ENCODE measurements at places on chromosomes 2 and 18. TPM values are rescaled to one million over a fixed set of nuclear protein-coding genes. Genes with fewer than 3 reads are reported as not detected.

BOLL gene
- not detected for total RNA-seq

RAD51AP2 gene
- 0.30 TPM for total RNA-seq

DNAH6 gene
- 0.18 TPM for total RNA-seq

CROCC2 gene
- total RNA-seq, result not detected

UCN gene
- 0.68 TPM for total RNA-seq

GLB1L gene
- total RNA-seq, result 5.2 TPM

ALS2 gene
- 33.3 TPM for total RNA-seq

LIMS4 gene
- 1.1 TPM for total RNA-seq

IL1R2 gene
- total RNA-seq, result not detected

CRACDL gene
- total RNA-seq, result 0.72 TPM

DSG1 gene
- total RNA-seq, result not detected

KIDINS220 gene
- 24.4 TPM for total RNA-seq

POTEI gene
- total RNA-seq, result 3.2 TPM

PIAS2 gene
- 50.7 TPM for total RNA-seq

TSPYL6 gene
- not detected for total RNA-seq

SFTPB gene
- total RNA-seq, result 7.6 TPM

CREG2 gene
- 1.7 TPM for total RNA-seq

CHRNA1 gene
- not detected for total RNA-seq

PAX8 gene
- total RNA-seq, result 0.66 TPM

DSG2 gene
- 117 TPM for total RNA-seq

CTNNA2 gene
- 3.8 TPM for total RNA-seq

INPP5D gene
- total RNA-seq, result 17.2 TPM

RSAD2 gene
- total RNA-seq, result not detected

SLC4A3 gene
- total RNA-seq, result 8.7 TPM

CPS1 gene
- 9.0 TPM for total RNA-seq

RFTN2 gene
- total RNA-seq, result 1.1 TPM

PLEK gene
- total RNA-seq, result 0.37 TPM

CCDC74B gene
- total RNA-seq, result 3.4 TPM

MATN3 gene
- total RNA-seq, result 9.1 TPM

SLC16A14 gene
- total RNA-seq, result 2.6 TPM

DSG4 gene
- total RNA-seq, result not detected

IL1RL1 gene
- total RNA-seq, result 0.05 TPM

TUBB6 gene
- 240 TPM for total RNA-seq

CABYR gene
- total RNA-seq, result 19.3 TPM

SLC8A1 gene
- 1.7 TPM for total RNA-seq

BOK gene
- 37.4 TPM for total RNA-seq

PCARE gene
- total RNA-seq, result not detected

FAP gene
- not detected for total RNA-seq

ALK gene
- 0.11 TPM for total RNA-seq

GPR148 gene
- 0.16 TPM for total RNA-seq

TFCP2L1 gene
- 3.7 TPM for total RNA-seq

POTEJ gene
- total RNA-seq, result not detected

Data from WTC11 (cell line).